AG04449 (cell line): ENCODE measurements at places on chromosomes 11 and 22.

DNA sequence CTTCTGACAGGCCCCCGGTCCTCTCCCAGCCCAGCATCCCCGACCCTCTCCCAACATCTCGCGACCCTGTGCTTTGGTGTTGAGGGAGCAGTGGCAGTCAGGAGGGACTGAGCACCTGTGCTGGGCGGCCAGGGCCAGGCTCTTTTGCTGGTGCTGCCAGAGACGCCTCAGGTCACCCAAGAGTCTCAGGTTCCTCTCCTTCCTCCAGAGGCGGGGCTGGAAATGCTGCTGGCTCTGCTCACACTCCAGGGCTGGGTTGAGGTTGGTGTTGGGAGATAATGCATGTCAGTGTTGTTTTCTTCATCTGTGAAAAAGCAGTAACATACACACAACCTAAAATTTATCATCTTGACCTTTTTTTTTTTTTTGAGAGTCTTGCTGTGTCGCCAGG, 1.2 kb upstream of the IGLL1 start:
- DNase-seq, result no peak

DNA sequence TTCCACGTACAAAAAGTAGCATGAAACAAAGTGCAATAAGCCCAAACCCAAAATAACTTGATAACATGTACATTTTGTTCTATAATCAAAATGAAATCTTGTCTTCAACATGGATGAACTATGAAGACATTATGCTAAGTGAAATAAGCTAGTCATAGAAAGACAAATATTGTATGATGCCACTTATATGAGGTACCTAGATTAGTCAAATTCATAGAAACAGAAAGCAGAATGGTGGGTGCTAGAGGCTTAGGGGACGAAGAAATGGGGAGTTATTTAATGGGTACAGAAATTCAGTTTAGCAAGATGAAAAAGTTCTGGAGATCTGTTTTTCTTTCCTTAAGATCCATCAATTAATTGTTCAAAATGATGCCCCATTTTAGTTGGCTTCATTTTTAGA, 7.5 kb downstream of the PGM2L1 start:
- DNase-seq, result no peak

DNA sequence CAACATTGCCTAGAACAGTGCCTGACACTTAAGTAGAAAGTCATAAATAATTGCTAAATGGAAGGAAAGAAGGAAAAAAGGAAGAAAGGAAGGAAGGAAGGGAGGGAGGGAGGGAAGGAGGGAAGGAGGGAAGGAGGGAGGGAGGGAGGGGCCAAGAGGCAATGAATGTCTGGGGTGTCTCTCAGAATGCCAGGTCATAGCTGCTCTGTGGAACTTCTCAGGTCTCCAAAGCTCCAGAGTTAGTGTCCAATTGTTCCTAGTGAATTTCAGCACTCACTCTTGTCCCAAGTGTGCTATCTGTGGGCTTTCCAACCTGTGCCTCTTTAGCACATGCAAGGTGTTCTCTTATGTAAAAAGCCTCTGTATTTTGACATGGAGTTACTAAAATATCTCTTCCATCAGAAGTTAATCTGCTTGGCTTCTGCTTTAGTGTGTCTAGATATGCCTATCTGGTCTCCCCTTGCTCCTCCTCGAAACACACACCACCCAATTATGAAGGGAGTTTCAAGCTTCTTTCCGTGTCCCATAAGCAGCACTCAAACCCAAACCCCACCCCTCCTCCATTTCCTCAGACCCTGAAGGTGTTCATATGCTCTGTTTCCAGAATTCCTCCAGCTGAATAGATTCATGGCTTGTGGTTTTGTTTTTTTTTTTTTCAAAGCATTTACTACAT, 56.5 kb downstream of the FAM76B start:
- DNase-seq, result no peak

DNA sequence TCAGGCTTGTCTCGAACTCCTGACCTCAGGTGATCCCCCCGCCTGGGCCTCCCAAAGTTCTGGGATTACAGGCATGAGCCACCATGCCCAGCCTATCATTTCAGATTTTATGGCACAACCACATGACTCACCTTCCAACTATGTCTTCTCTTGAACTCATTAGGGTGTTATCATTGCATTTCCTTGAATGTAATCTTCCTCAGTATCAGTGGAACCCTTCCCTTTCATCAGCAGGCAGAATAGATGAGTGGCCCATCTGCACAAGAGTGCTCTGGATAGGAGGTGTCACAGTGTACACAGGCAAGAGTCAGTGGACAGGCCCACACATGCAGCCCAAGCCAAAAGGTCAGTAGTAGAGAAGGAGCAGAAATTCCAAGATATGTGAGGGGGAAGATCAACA, 29.1 kb upstream of the AQP11 start:
- DNase-seq, result peak; percentile 9

DNA sequence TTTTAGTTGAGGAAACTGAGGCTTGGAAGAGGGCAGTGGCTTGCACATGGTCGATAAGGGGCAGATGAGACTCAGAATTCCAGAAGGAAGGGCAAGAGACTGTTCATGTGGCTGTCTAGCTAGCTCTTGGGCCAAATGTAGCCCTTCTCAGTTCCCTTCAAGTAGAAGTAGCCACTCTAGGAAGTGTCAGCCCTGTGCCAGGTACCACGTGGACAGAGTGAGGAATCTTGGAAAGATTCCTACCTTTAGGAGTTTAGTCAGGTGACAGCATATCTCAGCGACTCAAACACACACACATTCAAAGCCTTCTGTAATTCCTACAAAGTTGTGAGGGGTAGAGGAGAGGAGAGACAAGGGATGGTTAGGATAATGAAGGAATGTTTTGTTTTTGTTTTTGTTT, 18.3 kb downstream of the PIK3IP1 start:
- DNase-seq, result no peak

DNA sequence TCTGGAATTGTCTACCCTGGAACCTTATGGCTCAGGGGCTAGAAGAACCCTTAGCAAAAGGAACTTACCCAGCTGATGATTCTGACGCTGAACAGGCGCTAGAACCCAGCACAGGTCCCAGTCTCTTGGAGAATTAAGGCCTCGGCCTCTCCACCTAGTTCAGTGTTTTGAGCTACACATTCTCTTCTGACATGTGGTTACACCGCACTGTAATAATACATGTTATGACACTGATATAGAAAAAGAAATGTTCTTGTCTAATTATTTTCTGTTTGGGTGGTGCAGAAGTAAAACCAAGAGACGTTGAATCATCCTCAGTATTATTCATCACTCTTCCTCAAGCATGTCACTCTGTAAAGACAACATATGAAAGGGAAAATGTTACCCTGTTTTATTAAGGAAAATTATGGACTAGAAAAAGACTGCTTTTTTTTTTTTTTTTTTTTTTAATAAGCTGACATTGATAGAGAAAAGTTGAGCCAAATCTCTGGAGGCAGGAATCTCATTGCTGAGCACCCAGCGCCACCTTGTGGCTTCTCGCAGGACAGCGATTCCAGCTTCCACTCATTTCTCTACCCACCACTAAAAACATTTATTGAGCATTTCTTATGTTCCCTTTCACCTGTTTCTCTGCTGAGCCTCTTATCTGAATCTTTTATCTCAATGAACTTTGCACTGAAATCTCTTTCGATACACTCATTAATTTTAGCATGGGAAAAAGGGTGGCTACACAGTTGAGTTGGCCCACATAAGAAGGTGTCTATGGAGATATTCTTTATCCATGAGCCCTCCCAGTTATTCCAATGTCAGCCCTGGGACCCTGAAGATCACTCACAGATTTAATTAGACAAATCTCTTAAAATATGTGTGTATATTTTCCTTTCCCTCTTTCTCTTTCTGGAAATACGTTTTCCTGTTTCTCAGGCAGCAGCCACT, 12.6 kb upstream of the APLNR start:
- no peak for DNase-seq

DNA sequence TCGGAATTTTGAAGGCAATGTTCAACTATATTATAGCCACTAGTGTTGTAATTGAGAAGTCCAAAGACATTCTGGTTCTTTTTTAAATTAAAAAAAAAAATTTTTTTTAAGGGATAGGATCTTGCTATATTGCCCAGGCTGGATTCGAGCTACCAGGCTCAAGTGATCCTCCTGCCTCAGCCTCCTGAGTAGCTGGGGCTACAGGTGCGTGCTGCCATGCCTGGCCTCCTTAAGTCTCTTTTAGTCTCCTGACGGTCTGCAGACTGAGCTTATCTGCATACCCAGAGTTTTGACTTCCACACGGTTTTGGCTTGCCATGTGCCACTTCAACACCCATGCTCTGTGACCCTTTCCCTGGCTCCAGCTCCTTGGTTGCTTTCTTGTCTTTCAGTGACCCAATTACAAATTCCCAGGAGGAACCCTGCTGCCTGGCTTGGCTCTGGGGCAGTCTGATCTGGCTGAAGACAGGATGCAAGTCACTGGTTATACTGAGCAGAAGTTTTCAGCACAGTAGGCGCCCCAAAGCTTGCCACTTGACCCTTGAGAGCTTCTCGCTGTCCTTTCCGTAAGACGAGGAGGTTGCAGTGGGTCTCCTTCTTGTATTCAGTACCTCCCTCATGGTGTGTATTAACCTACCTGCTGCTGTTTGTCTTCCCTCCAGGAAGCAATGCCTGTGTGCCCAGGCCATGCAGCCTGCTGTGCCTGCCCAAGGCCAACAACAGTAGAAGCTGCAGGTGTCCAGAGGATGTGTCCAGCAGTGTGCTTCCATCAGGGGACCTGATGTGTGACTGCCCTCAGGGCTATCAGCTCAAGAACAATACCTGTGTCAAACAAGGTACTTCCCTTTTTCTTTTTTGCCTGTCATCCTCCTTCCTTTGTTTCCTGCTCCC, 113.8 kb upstream of the SORL1-AS1 start:
- DNase-seq, result no peak

GRCh38 chr11:17725174-17725573, 5.8 kb downstream of the MYOD1 start:
- DNase-seq, result no peak

GRCh38 chr11:5923427-5923776, 18.6 kb upstream of the OR56A3 start:
- no peak for DNase-seq

- DNase-seq, result no peak
Measured at GRCh38 chr11:73314117-73314961, 6.3 kb downstream of the ARHGEF17 start.

DNA sequence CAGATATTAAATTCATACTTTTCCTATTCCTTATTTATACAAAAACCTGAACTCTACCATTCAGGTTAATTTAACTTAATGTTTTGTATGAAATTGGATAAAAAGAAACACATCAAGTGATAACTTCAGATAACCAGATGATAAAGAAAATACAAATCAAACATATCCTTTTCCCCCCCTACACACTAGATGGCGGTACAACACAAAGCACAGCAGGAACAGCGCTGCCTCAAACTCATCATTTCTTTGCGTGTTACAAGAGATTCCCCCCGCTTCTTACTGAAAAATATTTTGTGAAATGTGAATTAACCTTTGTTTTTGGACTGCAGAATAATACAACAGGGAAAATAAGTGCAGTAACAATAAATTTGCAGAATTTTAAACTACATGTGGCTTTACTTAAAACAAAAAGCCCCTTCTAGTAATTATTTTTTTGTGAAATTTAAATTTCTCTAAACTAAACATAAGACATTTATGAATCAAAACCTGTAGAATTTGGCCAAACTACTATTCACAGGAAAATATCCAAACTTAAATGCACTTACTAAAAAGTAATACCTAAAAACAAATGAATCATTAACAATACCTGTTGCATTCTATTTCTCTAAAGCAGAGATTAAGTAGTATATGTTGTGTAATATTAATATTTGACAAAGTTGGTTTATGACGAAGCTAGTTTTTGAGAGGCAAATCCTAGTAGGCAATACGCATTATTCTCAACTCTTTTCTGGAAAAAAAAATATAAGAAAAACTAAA, 74.4 kb downstream of the ARHGAP32 start:
- peak; percentile 26 for DNase-seq

- no peak for DNase-seq
Measured at GRCh38 chr22:29190918-29191317, 14.8 kb upstream of the EMID1 start.
